ENCODE measurements at places on chromosomes 7 and 10.

DNA sequence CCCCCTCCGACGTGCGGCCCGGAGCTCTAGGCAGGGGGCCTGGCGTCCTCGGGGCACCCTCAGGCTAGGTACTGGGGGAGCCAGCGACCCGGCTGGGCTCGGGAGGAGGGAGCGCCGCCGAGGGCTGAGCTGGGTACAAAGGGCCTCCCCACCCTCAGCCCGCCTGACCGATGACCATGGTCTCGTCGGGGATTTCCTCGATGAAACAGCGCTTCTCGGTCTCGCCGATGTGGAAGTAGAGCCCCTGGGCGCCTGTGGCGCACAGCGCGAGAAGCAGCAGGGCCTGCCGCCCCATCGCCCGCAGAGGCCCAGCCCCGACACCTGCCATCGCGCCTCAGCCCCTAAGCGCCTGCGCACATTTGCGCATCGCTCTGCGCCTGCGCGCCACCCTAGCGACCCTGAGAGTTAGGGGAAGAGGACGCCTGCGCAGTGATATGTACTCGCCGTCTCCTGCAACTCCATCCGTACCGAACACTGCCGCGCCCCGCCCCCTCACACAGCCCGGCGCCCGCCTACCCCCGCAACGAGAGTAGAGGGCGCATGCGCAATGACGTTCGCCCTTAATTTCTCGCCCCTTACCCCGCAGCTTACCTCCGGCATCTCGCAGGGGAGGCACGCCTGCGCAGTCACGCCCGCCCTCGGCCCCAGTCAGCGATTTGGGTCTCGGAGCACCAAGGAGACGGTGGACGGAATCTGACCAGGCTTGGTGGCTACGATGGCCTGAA, at the start of gene TMED4:
Gene TMED4, minus strand, starts transcription at position 353 of the 725 bp plus-strand sequence. Its CDS starts 25 bp downstream, at position 328.
- peak; percentile 99 for DNase-seq

- DNase-seq = no peak
Measured at GRCh38 chr7:73429215-73429614, 4.4 kb upstream of the FZD9 start.

DNA sequence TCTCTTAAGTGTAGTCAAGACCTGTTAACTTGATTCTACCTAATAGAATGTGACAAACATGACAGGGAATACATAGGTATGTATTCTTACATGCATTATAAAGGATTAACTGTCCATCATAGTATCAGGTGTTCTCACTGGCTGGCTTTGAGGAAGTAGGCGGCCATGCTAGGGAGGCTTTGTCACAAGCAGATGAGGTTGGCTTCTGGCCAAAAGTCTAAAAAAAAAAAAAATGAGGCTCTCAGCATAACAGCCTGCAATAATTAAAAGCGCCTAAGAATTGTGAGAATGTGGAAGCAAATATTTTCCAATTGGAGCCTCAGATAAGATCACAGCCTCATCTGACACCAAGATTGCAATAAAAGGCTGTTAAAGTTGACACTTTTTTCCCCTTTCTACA, 1256.8 kb upstream of the SORCS1 start:
- DNase-seq = peak; percentile 55

- no peak for DNase-seq
Measured at GRCh38 chr10:126459032-126459831, 71.0 kb upstream of the ADAM12 start.

- DNase-seq = no peak
Measured at GRCh38 chr7:124943472-124943871, 13.8 kb upstream of the POT1 start.

DNA sequence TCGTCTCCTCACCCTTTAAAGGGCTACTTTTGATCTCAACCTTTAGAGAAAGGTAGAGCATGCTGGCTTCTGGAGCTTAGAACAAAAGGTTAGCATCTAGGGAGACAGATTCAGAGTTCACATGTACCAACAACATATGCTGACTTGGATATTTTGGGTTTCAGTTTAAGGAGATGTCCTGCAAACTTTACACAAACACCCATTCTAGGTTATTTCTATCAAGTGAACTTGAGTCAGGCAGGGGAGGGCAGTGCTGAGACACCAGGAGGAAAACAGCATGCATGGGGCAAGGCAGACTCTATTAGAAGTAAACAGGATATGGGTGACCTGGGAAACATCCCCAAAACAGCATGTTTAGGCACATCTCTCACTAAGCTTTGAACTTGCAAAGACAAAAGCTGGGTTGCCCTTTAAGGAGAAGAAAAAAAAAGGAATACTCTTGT, 43.8 kb downstream of the ARL4A start:
- peak; percentile 90 for DNase-seq

- DNase-seq = no peak
Measured at GRCh38 chr7:50285269-50285668, 19.2 kb upstream of the IKZF1 start.

DNA sequence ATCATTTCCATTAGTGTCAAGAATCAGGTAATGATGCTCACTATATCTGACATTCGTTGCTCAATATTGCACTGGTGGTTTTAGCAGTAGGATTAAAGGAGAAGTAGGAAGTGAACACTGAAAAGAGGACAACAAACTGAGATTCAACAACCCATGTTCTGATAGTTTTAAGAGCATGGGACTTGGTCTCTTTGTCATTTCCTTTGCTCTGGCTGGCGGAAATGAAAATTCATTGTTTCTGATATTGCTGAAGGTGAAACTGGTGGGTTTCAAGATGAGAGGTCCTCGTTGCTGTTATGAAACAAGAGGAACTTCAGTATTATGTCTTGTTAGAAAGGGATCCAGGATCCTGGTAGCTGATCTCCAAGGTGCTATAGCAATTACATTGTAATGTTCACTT, 129.0 kb downstream of the DNAH11 start:
- DNase-seq = no peak

DNA sequence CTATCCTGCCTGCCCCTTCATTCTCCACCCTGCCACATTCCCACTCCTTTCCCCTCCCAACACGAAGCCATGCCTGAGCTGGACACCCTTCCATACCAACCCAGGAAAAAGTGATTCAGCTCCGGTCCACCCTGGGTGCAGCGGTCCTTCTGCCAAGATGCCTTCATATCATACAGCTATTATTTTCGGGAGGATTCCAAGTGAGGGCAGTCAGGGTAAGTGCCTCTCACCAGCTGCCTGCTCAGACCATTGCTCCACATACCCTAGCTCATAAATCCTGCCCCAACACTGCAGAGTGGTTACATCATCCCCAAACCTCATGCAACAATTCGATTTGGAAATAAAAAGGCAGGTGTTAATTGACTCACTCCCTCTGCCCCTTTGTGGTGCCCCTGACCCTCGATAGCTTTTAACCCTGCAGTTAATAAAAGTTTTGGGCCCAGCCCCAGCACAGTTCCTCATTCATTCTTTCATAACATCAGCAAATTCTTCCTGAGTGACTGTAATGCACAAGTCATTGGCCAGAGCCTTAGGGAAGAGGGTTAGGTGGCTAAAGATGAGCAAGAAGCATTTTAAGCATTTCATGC, 42.6 kb downstream of the ZNF503 start:
- peak; percentile 3 for DNase-seq

DNA sequence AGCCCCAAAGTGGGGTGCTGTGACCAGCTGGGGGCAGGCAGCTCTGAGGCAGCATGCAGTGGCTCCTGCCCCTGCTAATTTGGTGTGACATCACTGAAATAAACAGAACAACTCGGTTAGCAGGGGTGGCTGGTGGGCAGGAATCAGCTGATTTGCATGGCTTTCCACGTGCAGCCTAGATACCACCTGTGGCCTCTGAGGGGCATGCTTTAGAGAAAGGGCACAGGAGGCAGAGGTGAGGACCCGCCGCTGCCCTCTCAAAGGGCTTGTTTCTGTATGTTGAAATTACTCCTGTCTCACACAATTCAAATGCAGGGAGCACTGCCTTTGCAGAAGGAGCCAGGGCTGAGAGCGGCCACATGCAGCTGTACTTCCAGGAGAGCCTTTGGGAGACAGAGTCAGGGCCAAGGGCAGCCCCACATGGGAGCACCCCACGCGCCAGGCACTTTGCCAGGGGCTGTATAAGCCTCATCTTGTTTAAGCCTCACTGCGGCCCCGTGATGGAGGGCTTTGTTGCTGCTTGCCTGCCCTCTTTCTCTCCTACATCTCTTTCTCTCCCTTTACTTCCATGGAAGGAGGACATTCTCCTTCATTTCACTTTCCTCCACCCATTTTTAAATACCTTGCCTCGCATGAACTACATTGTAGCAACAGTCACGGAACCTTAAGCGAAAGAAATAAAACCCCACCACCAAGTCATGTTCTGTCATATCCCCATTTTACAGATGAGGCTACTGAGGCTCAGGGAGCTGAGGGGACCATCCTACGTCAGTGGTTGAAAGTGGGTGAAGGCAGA, 137.7 kb downstream of the ZMIZ1 start:
- no peak for DNase-seq

- no peak for DNase-seq
Measured at GRCh38 chr7:56115852-56116538, at the start of gene NUPR2. NUPR2 (minus strand) TSS chr7:56116417; CDS start chr7:56116314, 103 bp downstream.

GRCh38 chr7:90877201-90877600, 281.1 kb downstream of the CDK14 start:
- DNase-seq = peak; percentile 44

DNA sequence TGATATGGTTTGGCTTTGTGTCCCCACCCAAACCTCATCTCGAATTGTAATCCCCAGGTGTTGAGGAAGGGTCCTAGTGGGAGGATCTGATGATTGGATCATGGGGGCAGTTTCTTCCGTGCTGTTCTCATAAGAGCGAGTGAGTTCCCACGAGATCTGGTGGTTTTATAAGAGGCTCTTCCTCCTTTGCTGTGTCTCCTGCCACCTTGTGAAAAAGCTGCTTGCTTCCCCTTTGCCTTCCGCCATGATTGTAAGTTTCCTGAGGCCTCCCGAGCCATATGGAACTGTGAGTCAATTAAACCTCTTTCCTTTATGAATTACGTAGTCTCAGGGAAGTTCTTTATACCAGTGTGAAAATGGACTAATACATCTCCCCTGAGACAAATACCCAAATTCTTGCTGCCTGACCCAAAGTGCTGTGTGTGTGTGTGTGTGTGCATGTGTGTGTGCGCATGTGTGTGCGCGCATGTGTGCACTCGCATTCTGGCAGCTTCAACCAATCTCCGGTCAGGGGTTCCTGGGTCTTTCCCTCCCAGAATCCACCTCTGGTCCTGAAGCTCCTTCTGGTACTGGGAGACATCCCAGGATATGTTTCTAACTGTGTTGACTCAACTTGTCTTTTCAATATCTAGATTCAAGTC, 98.1 kb upstream of the LRRC4 start:
- DNase-seq = no peak

DNA sequence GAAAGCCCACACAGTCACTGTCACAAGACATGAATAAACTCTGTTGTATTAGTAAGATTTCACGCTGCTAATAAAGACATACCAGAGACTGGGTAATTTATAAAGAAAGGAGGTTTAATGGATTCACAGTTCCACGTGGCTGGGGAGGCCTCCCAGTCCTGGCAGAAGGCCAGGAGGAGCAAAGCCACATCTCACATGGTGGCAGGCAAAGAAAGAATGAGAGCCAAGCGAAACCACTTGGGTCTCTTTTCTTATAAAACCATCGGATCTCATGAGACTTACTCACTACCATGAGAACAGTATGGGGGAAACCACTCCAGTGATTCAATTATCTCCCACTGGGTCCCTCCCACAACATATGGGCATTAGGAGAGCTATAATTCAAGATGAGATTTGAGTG, 110.2 kb downstream of the ST8SIA6 start:
- DNase-seq = peak; percentile 32

GRCh38 chr7:83036721-83037380, 125.8 kb downstream of the PCLO start:
- no peak for DNase-seq

- peak; percentile 65 for DNase-seq
Measured at GRCh38 chr10:22713853-22714478, 412 bp downstream of the PIP4K2A start.

DNA sequence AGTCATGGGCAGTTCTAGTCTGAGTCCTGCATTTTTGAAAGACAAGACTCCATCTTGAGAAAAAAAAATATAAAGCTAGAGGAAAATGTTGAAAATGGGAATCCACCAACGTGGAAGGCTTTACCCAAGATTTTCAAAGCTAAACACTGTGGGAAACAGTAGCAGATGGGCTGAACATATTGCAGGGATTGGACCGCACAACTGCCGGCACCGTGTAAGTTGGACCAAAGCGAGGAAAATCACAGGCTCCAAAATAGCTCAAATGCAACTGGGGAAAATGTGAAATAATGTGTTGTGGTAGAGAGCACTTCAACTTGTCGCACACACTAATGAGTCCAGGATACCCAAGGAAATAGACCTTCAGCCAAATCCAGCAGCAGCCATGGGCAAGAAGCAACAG, 26.4 kb upstream of the ADRB1 start:
- DNase-seq = no peak

GRCh38 chr10:88081457-88082054, 218.1 kb downstream of the PTEN start:
- DNase-seq = no peak
